ENCODE measurements at places on chromosomes 2 and 18. TPM values are rescaled to one million over a fixed set of nuclear protein-coding genes. Genes with fewer than 3 reads are reported as not detected.

Gene IER3IP1
- 14.6 TPM for polyA plus RNA-seq

GRCh38 chr2:67388680-67389079 lies 8.5 kb upstream of the ETAA1 start:
- no peaks in the 10 kb centered on the region for H3K36me3 ChIP-seq
- H3K27me3 ChIP-seq: no peaks in the 10 kb centered on the region
- H3K4me3 ChIP-seq: no peak overlapping the region
- H3K27ac ChIP-seq: no peak overlapping the region

- H3K27ac ChIP-seq: no peak overlapping the region
- no peaks in the 10 kb centered on the region for H3K27me3 ChIP-seq
- H3K36me3 ChIP-seq: peaks cover 39% of the 10 kb centered on the region
- H3K4me1 ChIP-seq: peaks cover 50% of the 10 kb centered on the region
Measured at GRCh38 chr2:9420495-9420894, 2.8 kb downstream of the ITGB1BP1 start.

- no peak overlapping the region for H3K4me3 ChIP-seq
- no peak for DNase-seq
- no peaks in the 10 kb centered on the region for H3K36me3 ChIP-seq
- H3K4me1 ChIP-seq: no peaks in the 10 kb centered on the region
- no peaks in the 10 kb centered on the region for H3K27me3 ChIP-seq
Measured at GRCh38 chr18:26421931-26422330, 126.4 kb downstream of the KCTD1 start.

Gene UGT1A6
- polyA plus RNA-seq: not detected

Gene ALK
- not detected for polyA plus RNA-seq

GRCh38 chr2:137857881-137858280 lies 106.4 kb upstream of the HNMT start:
- H3K27me3 ChIP-seq: peaks cover 3% of the 10 kb centered on the region
- no peaks in the 10 kb centered on the region for H3K36me3 ChIP-seq
- H3K4me3 ChIP-seq: no peak overlapping the region
- DNase-seq: no peak

DNA sequence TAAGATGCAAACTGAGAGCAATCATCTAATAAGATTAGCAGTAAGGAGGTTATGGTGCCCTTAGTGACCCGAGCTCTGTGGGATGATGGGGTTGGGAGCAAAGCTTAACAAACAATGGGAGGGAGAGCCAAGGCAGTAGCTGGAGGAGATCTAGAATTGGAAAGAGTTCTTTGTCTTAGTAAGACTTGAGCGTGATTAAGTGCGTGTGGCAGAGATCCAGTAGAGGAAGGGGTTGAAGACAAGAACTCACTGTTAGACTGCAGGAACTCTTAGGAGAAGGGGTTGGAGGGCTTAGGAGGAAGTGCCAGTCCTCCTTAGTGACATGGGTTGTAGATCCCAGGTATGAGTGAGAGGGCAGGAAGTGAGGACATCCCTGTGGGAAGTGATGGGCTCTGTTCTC lies 184.7 kb downstream of the GFPT1 start:
- no peak overlapping the region for H3K4me3 ChIP-seq
- H3K27me3 ChIP-seq: no peaks in the 10 kb centered on the region
- no peak overlapping the region for H3K27ac ChIP-seq
- peaks cover 34% of the 10 kb centered on the region for H3K4me1 ChIP-seq
- no peak for DNase-seq

GRCh38 chr2:172745636-172746035 lies 10.0 kb downstream of the RAPGEF4 start:
- H3K4me3 ChIP-seq: no peak overlapping the region
- H3K4me1 ChIP-seq: no peaks in the 10 kb centered on the region
- no peak for DNase-seq
- no peaks in the 10 kb centered on the region for H3K27me3 ChIP-seq
- no peak overlapping the region for H3K27ac ChIP-seq

- H3K27me3 ChIP-seq: no peaks in the 10 kb centered on the region
- H3K27ac ChIP-seq: no peak overlapping the region
- H3K36me3 ChIP-seq: no peaks in the 10 kb centered on the region
Measured at GRCh38 chr18:22241921-22242361, 72.6 kb downstream of the GATA6 start.

Measured in heart right ventricle (tissue), 16 donors.